ENCODE measurements at places on chromosomes 11 and 22. TPM values are rescaled to one million over a fixed set of nuclear protein-coding genes. Genes with fewer than 3 reads are reported as not detected.

DNA sequence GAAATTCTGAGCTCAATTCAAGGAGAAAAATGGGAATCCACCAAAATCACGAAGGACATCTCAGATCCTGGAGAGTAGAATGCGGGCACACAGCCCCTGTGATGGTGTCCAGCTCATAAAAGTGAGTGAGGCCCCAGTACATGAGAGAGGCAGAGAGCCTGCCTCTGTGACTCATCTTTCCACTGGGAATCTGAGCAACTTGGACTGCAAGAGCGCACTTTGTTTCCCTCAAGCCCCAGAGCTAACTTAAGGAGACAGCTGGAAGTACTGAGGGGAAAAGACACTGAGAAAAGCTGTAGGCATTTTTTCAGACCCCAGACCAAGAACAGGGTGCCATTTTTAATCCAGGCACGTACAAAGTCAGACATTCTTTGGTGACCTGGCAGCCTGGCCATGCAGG, 273.7 kb downstream of the C11orf87 start:
- no peaks in the 10 kb centered on the region for H3K4me1 ChIP-seq
- peaks cover 28% of the 10 kb centered on the region for H3K36me3 ChIP-seq
- no peak for DNase-seq

DNA sequence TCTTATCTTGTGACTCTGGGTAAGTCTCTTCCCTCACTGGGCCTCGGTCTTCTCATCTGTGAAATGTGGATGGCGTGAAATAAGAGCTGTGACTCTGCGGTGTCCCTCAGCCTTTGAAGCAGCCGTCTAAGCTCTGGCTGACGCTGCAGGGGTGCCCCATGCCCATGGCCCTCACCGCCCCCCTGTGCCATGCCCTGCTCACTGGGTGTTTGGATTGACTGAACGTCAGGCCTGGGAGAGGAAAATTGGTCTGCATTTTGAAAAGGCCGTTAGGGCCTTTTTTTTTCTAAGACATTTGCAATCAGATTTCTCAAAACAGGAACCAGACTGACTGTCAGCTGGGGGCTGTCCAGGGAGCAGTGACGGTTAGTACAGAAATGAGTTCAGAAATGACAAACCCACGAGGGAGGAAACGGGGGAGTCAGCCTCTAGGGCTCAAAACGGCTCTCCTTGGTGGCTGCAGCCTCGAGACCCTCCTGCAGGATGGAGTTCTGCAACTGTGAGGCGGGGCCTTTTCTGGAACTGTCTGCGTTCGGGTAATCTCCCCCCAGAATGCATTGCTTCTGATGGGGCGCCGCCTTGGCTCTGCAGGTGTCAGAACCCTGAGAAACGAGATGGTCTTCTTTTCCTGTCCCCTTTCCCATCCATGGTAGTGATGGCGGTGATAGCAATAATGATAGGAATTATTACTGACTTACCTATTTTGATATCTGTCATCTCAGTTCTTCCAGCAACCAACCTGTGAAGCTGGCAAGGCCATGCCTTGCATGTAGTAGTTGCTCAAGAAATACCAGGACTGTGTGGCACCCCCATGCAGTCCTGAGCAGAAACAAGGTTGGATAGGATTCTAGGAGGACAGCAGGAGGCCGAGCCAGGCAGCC, 2.0 kb downstream of the GRK2 start:
- peak; percentile 10 for DNase-seq
- H3K27me3 ChIP-seq = peaks cover 12% of the 10 kb centered on the region

Gene MPPED1
- 0.37 TPM for total RNA-seq

Gene CDC42EP2
- total RNA-seq = 23.5 TPM

Gene FXYD6
- total RNA-seq = 57.1 TPM

Gene CLCF1
- not detected for total RNA-seq

Gene KRTAP5-11
- not detected for total RNA-seq

Gene C11orf98
- total RNA-seq = 73.6 TPM

GRCh38 chr11:76288166-76288980, 82.1 kb upstream of the WNT11 start:
- DNase-seq = no peak
- H3K27me3 ChIP-seq = peaks cover 8% of the 10 kb centered on the region
- no peak overlapping the region for H3K4me3 ChIP-seq
- no peak overlapping the region for H3K27ac ChIP-seq
- peaks cover 4% of the 10 kb centered on the region for H3K4me1 ChIP-seq
- H3K36me3 ChIP-seq = no peaks in the 10 kb centered on the region

DNA sequence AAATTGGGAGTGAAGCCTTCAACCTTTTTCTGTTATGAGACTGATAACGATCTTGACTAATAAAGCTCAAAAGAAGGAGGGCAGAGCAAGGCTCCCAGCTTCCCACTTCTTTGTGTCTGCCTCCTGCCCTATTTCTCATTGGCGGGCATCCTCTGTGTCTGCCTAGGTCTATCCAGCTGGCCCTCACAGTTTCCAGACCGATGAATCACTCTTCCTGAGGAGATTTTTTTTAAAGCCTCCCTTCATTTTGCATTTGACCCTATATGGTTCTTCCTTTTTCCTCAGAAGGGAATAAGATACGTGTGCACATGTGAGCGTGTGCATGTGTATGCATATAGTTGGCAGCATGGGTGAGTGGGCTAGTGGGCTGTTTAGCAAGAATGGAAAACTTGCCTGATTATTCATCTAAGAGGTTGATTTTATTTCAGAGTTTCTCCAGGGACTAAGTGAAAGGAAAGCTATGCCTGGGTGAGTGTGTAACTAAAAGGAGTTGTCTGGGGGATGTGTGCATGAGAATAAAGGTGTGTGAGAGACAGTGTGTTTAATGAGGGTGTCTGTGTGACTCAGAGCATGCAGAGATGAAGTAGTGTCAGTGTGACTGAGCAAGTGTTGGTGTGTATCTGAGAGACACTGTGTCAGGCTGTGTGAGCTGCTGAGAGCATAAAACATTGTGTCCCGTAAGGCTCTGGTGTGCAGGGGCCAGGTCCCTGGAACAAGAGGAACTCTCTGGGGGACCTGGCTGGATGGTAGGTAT, 12.2 kb downstream of the PHLDB1 start:
- peak overlapping the region; percentile 3 for H3K27ac ChIP-seq
- H3K4me3 ChIP-seq = peak overlapping the region; percentile 32
- no peak for DNase-seq
- H3K27me3 ChIP-seq = peaks cover 12% of the 10 kb centered on the region
- H3K36me3 ChIP-seq = no peaks in the 10 kb centered on the region

DNA sequence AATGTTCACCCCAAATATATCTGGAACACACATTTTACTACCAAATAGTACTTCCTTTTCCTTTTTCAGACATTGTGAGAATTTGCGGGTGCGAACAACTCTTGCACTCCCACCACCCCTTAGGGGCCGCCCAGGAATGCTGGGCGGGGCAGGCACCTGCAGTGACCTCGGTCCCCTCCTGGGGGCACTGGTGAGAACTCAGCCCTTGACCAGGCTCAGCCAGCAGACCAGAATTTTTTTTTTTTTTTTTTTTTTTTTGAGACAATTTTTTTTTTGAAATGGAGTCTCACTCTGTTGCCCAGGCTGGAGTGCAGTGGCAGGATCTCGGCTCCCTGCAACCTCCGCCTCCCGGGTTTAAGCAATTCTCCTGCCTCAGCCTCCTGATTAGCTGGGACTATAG, 75.8 kb downstream of the ARHGAP8 start:
- no peak overlapping the region for H3K27ac ChIP-seq
- no peak overlapping the region for H3K4me3 ChIP-seq
- H3K27me3 ChIP-seq = peaks cover 9% of the 10 kb centered on the region
- no peaks in the 10 kb centered on the region for H3K36me3 ChIP-seq
- DNase-seq = peak; percentile 60

DNA sequence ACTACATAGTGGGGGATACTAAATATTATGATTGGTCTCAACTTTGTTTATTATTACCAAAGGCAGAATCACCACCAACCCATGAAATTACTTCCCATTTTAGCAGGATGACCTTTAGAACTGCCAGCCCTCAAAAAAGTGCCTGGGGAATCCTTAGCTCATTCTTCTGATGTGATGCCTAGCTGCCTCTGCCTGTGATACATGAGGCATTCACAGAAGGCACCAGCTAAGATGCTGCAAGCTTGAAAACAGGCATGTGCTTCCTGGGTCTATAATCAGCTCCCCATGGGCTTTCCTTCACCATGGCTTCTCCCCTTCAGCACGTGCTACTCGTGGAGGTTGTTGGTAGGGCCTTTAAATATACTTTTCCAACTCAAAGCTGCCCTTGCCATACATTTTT, 50.4 kb upstream of the ARHGAP20 start:
- H3K27me3 ChIP-seq = peaks cover 1% of the 10 kb centered on the region
- no peaks in the 10 kb centered on the region for H3K4me1 ChIP-seq
- H3K4me3 ChIP-seq = no peak overlapping the region
- no peak for DNase-seq
- H3K27ac ChIP-seq = no peak overlapping the region

Gene ZP1
- not detected for total RNA-seq

Gene OR9Q1
- total RNA-seq = not detected

- no peak overlapping the region for H3K27ac ChIP-seq
- peaks cover 9% of the 10 kb centered on the region for H3K4me1 ChIP-seq
- H3K36me3 ChIP-seq = no peaks in the 10 kb centered on the region
- DNase-seq = no peak
- H3K27me3 ChIP-seq = no peaks in the 10 kb centered on the region
These were observed 6.8 kb upstream of the ZBED5 start for GRCh38 chr11:10864688-10865087.

DNA sequence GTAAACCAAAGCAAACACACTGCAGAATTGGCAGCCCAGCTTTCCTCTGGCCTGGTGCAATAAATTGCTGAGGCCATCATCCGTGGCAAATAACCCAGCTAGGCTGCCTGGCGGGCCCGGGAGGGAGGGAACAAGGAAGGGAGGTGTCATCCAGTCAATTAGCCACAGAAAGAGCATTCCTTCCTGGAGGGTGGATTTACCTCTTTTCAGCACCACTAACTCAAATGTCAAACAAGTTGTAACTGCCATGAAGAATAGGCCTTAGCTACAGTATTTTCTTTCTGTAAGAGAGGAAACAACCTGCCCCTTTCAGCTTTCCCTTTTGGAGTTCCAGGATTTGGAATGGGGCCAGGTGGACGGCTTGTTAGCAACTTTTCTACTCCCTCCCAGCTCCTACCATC, 163.8 kb upstream of the BDNF start:
- H3K27me3 ChIP-seq = no peaks in the 10 kb centered on the region
- H3K27ac ChIP-seq = no peak overlapping the region
- no peak for DNase-seq
- no peak overlapping the region for H3K4me3 ChIP-seq
- no peaks in the 10 kb centered on the region for H3K36me3 ChIP-seq

Gene TMEM86A
- 5.4 TPM for total RNA-seq

Gene TSPAN18
- 80.4 TPM for total RNA-seq

GRCh38 chr11:14111496-14111895, 149.0 kb downstream of the SPON1 start:
- H3K27me3 ChIP-seq = peaks cover 2% of the 10 kb centered on the region
- peaks cover 6% of the 10 kb centered on the region for H3K4me1 ChIP-seq
- no peak overlapping the region for H3K27ac ChIP-seq
- no peaks in the 10 kb centered on the region for H3K36me3 ChIP-seq
- no peak overlapping the region for H3K4me3 ChIP-seq
- no peak for DNase-seq
